ENCODE measurements at places on chromosomes 6 and 20. TPM values are rescaled to one million over a fixed set of nuclear protein-coding genes. Genes with fewer than 3 reads are reported as not detected.

Gene TASP1
- polyA plus RNA-seq: 7.7 TPM

DNA sequence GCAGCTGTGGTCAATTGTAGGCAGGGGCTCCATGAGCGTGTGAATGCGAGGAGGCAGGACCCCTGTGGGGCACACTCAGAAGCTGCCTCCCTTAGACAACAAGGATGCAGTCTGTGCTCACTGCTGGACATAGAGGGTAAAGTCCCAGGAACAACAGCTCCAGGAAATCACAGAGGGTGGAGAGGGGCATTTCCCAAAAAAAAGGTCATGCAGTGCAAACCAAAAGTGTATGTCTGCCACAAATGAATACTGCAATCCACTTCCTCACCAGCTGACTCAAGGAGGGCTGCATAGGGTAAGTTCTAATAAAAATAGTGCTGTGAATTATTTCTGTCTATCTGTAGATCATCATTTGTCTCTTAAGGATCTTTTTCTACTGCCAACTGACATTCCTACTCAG is 95.8 kb downstream of the RNF182 start:
- H3K36me3 ChIP-seq: no peaks in the 10 kb centered on the region
- H3K27ac ChIP-seq: no peak overlapping the region
- H3K4me1 ChIP-seq: no peaks in the 10 kb centered on the region
- no peak for DNase-seq

- no peak overlapping the region for H3K27ac ChIP-seq
- H3K27me3 ChIP-seq: no peaks in the 10 kb centered on the region
- DNase-seq: no peak
Observed at GRCh38 chr6:7637533-7637932, 47.5 kb downstream of the SNRNP48 start.

Gene IPCEF1
- 0.76 TPM for polyA plus RNA-seq

DNA sequence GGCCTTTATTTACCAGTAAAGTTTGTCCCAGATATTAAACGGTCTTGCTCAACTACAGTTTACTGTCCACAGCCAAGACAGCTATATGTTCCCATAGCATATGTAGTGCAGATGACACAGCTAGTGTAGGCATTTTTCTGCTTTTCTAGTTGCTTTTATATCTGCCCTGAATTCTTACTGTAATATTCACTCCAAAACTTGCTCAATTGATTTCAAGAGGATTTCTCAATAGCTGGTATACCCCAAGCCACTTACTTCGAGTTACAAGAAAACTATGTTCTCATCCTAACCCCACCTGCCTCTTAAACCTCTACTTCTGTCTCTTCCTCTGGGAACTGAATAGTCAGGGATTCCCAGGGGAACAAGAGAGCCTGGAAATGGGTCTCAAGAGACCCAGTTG is 18.9 kb upstream of the ROS1 start:
- H3K4me3 ChIP-seq: no peak overlapping the region
- no peak overlapping the region for H3K27ac ChIP-seq
- H3K36me3 ChIP-seq: no peaks in the 10 kb centered on the region
- peaks cover 2% of the 10 kb centered on the region for H3K27me3 ChIP-seq
- no peak for DNase-seq

DNA sequence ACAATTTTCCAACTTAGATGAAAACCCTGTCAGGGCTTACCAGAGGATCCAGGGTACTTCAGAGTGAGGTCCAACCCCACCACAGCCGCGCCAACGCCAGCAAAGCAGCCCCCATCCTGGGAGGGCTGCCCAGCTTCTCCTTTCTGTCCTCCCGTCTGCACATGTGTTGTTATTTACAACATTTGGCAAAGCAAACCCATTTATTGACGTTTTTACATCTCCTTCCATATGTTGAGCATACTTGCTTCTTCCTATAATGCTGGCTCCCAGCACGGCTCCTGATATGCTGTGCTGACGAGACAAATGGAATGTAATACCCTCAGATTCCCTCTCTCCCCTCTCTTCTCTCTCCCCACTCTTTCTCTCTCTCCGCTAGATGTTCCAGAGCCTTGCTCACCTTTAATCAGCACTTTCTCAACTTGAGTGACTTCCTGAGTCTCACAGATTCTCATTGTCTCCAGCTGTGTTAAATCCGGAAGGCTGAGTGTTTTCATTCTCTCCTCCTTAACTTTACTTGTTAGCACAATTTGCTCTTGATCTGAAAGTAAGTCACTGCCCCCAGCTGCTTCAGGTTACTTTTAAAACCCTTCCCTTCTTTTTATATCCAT is 22.7 kb downstream of the RCAN2 start:
- no peaks in the 10 kb centered on the region for H3K36me3 ChIP-seq
- no peak for DNase-seq
- no peaks in the 10 kb centered on the region for H3K4me1 ChIP-seq
- no peak overlapping the region for H3K27ac ChIP-seq
- H3K27me3 ChIP-seq: peaks cover 7% of the 10 kb centered on the region

Gene RAB5IF
- polyA plus RNA-seq: 129 TPM

- H3K36me3 ChIP-seq: no peaks in the 10 kb centered on the region
- H3K4me3 ChIP-seq: no peak overlapping the region
- DNase-seq: no peak
- no peak overlapping the region for H3K27ac ChIP-seq
Observed at GRCh38 chr20:23327617-23328333, 22.8 kb upstream of the NXT1 start.

All from small intestine (tissue), 16 donors.